ENCODE measurements at places on chromosomes 12 and 14.
A peak's percentile ranks its signal among the peaks of the same experiment; 100 is the strongest.

- DNase-seq = no peak
These were observed 2.6 kb downstream of the TMEM132D start for GRCh38 chr12:129901254-129901653.

- DNase-seq = no peak
These were observed 10.0 kb downstream of the MARK3 start for GRCh38 chr14:103395244-103395643.

- DNase-seq = no peak
These were observed 83.0 kb upstream of the CCND2 start for GRCh38 chr12:4190366-4191063.

- peak; percentile 68 for DNase-seq
These were observed at the start of gene CDH24 for GRCh38 chr14:23056956-23057756. CDH24 (minus strand) TSS chr14:23057520; CDS start chr14:23055733, 1,787 bp downstream.

DNA sequence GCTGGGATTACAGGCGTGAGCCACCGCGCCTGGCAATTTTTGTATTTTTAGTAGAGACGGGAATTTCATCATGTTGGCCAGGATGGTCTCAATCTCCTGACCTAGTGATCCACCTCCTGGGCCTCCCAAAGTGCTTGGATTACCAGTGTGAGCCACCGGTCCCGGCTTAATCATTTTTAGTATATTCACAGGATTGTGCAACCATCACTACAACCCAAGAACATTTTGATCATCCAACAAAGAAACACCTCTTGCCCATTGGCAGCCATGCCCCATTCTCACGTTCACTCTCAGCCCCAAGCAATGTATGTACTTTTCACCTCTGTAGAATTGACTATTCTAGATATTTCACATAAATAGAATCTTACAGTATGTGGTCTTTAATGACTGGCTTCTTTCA is 19.9 kb downstream of the SP1 start:
- no peak for DNase-seq

GRCh38 chr12:107888789-107889188 is 114.3 kb downstream of the ASCL4 start:
- DNase-seq = no peak

DNA sequence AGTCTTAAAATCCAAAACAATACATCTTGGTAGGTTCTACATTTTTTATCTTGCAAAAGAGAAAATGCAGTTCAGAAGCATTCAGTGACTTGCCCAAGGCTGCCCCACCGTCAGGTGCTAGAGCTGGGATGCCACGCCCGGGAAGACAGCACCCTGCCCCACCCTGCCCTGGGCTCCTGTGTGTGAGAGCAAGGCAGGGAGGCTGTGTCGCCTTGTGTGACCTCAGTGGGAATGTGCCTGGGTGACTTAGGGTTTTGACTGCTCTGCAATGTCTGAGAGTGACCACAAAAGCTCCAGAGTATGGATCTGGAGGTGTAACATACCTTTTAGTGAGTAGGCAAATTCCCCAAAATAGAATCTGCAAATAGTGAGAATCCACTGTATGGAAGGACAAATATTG is 60.0 kb downstream of the AACS start:
- no peak for DNase-seq

- DNase-seq = no peak
These were observed 27.6 kb downstream of the SARNP start for GRCh38 chr12:55789893-55790292.

DNA sequence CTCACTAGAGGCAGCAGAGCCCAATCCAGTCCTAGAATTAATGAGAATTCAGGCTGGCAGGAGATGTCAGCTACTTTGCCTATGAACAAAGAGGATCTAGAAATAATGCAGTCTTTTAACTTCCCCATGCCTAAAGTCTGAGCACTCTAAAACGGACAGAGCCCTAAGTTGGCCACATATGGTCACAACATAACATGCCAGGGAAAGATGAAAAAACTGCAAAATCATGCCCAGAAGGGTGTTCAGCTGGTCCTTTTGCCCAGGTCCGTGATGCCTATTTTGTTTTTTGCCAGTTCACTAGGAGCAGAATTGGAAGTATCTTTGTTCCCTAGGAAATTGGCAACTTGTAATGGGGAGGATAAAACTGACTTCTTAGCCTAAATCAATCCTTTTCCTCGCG is 20.3 kb upstream of the LMNTD1 start:
- DNase-seq = no peak

- DNase-seq = no peak
These were observed 535.6 kb upstream of the ATP2B1 start for GRCh38 chr12:90244232-90244631.

DNA sequence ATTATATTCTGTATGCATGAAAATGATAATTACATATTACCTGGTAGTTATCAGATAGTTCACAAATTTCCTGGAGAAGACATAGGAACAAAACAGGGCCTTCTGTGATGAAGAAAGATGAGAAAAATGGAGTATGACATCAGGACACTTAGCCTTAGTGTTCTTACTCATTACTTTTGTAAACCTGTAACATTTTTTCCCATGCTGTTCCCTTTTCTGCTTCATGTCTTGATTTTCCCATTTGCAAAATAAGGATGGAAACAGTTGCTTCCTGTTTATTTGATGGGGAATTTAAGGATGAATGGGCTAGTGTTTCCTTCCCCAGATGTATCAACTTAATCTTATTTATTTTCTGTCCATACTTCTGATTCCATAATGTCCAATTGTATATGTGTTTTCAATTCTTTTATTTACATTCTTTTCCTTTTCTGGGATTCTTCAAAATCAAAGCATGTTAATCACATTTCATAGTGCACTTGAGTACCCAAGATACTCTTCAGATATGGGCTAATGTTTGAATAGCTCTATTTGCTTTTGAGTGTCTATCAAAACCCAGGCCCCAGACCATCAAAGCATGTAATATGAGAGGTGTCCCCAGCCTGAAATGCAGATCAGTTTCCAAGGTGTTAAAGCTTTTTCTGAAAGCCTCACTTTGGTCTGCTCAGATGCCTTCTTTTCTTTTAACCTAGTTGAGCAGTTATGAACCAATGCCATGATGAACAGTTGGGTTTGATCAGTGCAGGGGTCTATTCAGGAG is 260.5 kb downstream of the RAD51B start:
- DNase-seq = no peak

GRCh38 chr14:80316441-80316840 is 105.1 kb upstream of the DIO2 start:
- no peak for DNase-seq

DNA sequence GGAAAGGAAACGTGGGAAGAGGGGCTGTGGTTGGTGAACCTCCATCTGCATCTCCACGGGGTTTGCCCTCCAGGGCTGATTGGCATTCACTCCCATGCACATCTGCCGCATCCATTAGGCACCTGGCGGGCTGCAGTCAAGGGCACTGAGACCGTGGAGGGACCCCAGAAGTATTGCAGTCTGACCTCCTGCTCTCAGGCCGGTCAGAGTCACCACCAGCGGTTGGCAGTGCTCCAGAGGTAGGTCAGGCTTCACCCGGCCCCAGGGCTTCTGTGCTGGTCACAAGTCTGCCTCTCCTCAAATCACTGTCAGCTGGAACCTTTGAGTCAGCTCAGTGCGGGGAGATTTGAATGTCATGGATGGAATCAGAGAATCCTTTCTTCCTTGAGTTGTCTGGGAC is 132.3 kb downstream of the PAPOLA start:
- DNase-seq = no peak

DNA sequence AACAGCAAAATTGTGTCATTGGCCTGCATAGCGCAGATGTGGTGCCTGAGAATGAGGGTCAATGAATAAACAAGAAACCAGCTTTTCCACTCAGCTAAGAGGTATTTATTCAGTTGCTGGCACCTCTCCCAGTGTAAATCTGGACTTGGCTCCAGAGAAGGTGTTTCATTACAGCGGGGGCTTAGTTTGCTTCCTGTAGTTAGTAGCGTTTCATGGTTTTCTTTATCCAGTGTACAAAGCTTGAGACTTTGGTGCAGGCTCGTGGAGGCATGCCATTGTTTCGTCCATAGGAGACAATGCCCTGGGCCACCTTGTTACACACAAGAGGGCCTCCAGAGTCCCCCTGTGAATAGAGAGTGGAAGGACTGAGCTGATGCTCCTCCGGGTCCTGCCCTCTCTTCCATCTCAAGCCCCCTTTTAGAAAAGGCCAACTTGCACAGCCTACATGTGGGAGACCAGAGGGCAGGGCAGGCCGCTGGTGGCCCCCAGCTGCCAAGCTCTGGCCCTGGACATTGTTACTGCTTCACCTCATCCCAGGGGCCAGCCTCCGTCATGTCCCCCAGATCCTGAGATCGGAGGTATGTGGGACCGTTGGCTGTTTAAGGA is 3.0 kb downstream of the GZMB start:
- DNase-seq = no peak

- DNase-seq = no peak
These were observed 15.5 kb downstream of the SEC23A start for GRCh38 chr14:39087493-39087892.

GRCh38 chr14:22908601-22909000 is 10.3 kb downstream of the RBM23 start:
- no peak for DNase-seq

- no peak for DNase-seq
These were observed 952 bp downstream of the DRAM1 start for GRCh38 chr12:101878243-101878821.

GRCh38 chr12:28459481-28459880 is 269.2 kb downstream of the CCDC91 start:
- no peak for DNase-seq

- DNase-seq = no peak
These were observed 85.4 kb downstream of the PTCSC3 start for GRCh38 chr14:36091096-36091495.

DNA sequence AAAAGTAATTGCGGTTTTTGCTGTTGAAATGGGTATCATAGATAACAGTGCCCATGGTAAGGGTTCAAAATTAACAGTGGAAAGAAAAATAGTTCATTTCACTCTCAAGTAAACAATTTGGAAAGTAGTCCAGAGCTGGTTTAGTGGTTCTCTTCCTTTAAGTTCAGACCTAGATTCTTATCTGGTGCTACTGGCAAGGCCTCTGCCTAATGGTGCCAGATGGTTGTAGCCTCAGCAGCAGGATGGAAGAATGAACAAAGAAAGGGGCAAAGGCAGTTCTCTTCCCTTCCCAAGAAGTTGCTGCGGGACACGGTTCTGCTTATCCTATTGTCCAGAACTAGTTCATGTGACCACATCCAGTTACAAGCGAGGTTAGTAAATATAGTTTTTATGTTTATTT is 10.5 kb downstream of the ARG2 start:
- no peak for DNase-seq

GRCh38 chr12:4809449-4810218 is 89.4 kb downstream of the GALNT8 start:
- DNase-seq = no peak

- no peak for DNase-seq
These were observed 5.5 kb downstream of the LRP10 start for GRCh38 chr14:22877000-22877501.

DNA sequence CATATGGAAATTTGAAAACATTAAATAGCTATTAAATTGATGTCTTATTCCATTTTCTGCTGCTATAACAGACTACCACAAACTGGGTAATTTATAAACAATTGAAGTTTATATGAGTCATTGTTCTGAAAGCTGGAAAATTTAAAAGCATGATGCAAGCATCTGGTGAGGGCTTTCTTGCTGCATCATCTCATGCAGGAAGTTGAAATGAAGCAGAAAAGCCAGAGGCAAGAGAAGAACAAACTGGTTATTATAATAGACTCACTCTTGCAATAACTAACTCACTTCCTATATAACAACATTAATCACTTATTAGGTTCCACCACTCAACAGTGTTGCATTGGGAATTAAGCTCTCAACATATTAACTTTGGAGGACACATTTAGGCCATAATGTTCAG is 1277.4 kb downstream of the LRFN5 start:
- DNase-seq = no peak

DNA sequence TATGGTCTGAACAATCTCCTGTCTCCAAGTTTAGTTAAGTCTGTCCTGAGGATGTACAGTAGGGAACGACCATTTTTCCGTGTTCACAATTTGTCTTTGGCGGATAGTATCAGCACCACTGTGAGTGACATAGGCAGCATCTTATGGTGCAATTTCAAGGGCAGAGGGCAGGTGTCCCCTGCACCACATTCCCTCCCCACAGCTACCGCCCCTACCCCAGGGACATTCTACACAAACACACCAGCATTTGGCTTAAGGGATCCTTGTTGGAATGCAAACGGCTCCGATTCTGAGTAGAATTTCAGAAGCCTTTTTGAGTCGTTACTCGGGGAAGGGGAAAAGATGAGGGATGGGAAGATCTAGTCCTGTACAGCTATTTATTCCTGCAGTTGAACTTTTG is 25.1 kb upstream of the DICER1 start:
- DNase-seq = no peak

DNA sequence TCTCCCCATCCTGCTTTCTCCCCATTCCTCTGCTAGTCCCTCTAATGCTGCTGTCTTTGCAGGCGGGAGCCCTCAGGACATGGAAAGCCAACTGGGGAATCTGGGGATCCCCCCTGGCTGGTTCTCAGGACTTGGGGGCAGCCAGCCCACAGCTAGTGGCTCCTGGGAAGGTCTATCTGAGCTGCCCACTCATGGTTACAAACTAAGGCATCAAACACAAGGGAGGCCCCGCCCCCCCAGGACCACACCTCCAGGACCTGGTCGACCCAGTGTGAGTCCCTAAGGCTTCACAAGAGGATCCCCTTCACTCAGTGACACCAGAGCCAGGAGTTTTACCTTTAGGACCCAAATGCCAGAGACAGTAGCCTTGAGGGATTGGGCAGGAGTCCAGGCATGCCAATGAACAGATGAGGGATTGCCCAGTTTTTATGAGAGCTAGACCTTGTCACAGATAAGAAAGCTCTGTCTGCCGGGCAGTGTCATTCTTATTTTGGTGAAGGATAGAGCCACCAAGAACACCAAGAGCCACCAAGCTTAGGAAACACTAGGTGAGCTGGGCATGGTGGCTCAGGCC is 8.0 kb upstream of the CPNE6 start:
- DNase-seq = no peak

- peak; percentile 39 for DNase-seq
These were observed 523 bp downstream of the WSB2 start for GRCh38 chr12:118060301-118061010.

- DNase-seq = no peak
These were observed 374.4 kb downstream of the DPF3 start for GRCh38 chr14:72519543-72519942.

GRCh38 chr14:72613231-72613974 is 280.5 kb downstream of the DPF3 start:
- DNase-seq = no peak

DNA sequence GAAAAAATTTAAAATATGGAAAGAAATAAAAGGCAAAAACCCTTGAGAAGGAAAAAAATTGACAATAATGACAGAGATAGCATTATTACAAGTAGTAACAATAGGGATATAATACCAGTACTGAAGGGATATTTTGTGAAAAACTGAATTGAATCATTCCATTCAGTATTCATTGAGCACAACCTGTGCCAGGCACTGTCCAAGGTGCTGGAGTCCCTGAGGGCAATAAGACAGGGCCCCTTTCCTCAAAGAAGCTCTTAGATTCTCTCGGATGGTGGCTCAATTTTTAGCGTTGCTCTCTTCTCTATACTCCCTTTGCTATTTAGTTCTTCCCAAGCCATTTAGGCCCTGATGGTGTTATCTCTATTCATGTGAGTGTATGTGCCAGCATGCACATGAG is 34.3 kb upstream of the GAS2L3 start:
- DNase-seq = no peak

GRCh38 chr14:46626876-46627275 is 24.7 kb downstream of the RPL10L start:
- DNase-seq = no peak
